ENCODE measurements at places on chromosomes 1 and 21.

DNA sequence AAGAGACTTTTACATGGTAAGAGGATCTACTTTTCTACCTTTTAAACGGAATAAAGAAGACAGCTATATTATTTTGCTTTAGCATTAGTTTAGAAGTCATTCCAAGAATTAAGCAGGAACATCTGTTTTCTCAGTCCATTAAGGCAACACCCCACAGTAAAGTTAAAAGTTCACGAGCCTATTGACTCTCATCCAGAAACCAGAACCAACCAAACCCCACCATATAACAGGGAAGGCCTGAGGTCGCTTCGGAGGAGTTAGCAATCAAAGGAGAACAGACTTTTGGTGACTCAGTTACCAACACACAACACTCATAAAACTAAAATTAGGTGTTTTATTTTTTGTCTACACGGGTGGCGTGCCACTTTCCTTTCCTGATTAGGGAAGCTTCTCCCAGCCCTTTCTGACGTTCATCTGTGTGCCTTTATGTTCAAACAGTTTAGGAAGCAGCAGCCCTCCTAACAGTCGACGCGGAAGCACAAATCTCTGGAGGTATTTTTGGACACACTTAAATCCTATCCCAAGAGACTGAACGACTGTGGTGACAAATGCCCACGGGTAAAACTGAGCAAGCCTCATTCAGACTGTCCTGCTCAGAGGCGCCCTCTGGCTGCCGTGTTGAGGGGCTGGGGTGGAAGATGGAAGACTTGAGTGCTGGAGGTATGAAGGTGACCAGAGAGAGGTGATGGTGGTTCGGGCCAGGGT lies 8.6 kb upstream of the PLA2G2C start:
- peak; percentile 76 for DNase-seq

DNA sequence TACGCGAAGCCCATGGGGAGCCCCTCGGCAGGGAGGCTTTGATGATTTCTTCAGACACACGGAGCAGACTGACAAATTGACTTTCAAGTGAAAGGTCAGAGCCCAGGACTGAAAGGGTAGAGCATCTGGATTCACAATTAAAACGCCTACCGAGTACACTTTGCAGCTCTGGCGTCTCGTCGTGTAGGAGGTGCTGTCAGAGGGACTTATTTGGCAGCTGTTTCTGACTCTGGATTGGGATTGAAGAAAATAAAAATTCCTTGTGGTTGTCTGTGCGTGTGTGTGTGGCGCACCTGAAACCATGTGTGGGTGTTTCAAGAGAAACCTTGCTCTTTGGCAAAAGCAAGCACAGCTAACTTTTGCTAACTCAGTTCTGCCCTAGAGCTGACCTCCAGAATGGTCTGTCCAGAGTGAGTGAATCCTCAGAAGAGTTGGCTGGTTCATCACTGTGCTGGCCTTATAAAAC lies 348.7 kb downstream of the HLX start:
- DNase-seq, result no peak

GRCh38 chr1:221772117-221772516 lies 30.2 kb upstream of the DUSP10 start:
- DNase-seq, result no peak

DNA sequence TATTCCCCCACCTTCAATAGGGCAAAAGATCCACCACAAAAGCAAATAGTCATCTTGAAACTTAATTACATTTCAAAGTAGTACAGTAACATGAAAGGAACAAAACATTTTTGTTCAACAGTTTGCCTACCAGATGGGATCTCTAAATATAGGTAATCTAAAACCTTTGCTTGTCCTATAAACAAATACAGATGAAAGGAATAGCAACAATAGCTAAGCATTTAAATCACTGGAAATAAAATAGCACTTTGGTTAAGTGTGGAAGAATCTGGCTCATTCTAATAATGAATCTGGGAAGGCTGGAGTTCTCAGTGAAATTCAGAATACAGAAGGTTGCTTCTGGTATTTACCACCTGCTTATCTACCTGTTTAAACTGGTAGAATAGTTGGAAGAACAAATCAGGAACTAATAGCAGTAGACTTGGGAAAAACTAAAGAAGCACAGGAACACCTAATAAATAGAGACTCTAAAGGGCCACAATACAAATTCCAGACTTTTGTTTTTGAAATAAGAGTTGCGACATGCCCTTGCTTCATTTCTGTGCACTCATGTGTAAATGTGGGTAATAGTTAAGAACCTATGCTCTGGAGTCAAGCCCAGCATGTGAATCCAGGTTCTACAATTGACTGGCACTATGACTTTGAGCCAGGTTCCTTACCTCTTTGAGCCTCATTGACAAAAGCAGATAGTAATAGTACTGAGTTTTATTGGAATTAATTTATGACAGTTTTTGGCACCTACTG lies 2.3 kb upstream of the LYPLAL1 start:
- DNase-seq, result no peak

GRCh38 chr1:165445388-165445787 lies 462 bp upstream of the RXRG start:
- DNase-seq, result no peak

- no peak for DNase-seq
Measured at GRCh38 chr1:15764269-15764764, 5.7 kb downstream of the FBLIM1 start.

GRCh38 chr1:166947398-166948043 lies 27.8 kb downstream of the ILDR2 start:
- no peak for DNase-seq

DNA sequence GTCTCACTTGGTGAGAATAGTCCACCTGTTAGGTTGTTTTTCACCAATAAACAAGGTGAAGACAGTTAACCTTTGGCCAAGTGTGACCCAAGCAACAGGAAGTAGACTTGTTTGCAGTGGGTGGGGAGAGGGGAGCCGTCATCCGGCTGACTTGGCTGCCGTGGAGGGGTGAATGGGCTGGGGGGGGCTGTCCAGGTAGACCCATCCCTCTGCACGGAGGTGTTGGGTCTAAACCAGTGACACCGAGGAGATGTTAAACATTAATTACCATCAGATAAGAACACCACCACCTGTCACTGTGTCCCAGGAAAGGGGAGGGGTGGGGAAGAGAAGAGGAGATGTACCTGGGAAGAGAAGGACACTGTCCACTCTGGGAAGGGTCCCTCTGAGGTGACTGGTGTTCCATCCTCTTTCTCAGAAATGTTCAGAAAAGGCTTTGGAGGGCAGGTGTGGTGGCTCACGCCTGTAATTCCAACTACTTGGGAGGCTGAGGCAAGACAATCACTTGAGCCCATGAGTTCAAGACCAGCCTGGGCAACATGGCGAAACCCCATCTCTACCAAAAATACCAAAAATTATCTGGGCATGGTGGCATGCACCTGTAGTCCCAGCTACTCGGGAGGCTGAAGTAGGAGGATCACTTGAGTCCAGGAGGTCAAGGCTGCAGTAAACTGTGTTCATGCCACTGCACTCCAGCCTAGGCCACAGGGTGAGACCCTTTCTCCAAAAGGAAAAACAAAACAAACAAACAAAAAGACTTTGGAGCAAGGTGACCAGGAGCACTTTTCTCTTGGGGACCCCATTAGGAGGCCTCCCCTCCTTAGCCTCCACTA lies 6.7 kb upstream of the MYOM3 start:
- DNase-seq, result no peak

DNA sequence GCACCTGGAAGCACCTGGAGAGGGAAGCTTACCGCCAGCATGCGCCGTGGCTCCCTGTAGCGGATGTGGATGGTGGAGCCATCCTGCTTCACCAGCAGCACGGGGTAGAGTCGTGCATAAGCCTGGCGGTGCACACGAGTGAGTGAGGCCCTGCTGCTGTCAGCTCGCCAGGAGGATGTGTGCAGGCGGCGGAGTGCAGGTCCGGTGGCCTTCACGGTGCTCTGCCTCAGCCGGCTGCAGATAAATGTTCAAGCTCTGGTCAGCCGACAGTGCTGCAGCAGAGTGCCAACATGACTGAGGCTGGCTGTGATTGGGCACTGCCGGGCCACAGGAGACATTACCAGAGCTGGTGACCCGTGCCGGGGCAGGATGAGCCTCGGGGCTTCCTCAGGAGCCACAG lies 1.5 kb downstream of the MRPL55 start:
- DNase-seq, result no peak

DNA sequence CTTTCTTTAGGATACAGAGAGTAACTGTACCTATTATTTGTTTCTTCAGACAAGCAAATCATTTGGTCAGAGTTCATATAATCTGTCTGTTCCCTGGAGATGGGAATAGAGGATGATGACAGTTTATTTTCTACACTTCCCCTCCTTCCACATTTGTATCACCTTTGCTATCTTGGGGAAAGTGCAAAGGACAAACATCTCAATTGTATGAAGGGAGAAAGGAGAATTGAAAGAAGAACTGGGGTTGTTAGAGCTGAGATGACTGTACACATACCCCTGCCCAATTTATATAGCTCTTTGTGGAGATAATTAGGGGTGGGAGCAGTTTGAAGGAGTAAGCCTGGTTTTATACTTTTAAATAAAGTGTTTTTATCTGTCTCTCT lies 14.0 kb downstream of the POLR3GL start:
- DNase-seq, result no peak

- DNase-seq, result no peak
Measured at GRCh38 chr1:68644504-68644903, 147.6 kb upstream of the DEPDC1 start.

GRCh38 chr1:173995475-173995874 lies 26.7 kb downstream of the RC3H1 start:
- no peak for DNase-seq

- no peak for DNase-seq
Measured at GRCh38 chr1:109482791-109483671, 674 bp upstream of the ATXN7L2 start.

DNA sequence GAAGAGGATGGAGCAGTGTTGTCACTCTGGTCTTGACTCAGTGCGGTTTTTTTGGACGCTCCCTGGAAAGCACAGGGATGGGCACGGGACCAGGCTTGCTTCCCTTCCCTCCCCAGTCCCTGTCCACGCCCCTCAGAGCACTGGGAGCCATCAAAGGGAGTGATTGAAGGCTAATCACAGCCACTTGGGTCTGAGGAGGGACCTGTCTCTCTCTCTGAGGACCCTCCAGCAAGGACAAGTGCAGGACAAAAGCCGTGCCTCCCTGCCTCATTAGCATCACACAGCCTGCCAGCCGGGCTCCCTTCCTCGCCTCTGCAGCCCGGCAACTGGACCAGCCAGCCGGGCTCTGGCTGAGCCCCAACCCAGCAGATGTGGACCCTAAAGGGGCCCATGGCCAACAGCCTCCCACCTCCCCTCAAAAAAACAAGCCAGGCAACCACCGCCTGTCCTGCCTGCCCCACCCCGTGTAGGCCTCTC lies 18.6 kb upstream of the PDZK1IP1 start:
- no peak for DNase-seq

GRCh38 chr1:40870135-40870728 lies 8.1 kb upstream of the CITED4 start:
- no peak for DNase-seq

DNA sequence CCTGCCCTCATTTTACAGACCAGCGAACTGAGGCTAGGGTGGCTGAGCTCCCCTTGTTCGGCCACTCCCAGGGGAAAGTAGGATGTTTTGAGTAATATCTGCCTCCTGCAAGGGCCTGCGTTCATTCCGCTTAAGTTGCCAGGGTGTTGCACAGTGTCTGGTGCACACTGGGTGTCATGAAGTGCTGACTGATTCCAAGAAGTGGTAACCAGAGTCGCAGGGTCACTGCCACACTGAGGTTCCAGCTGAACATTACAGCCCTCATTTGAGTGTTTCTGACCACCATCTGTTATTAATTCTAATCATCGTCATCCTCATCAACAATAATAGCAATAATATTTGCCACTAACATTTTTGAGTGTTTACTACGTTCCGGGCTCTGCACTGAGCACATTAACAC lies 250.6 kb downstream of the KAZN start:
- no peak for DNase-seq

- no peak for DNase-seq
Measured at GRCh38 chr1:244012202-244012601, 38.9 kb upstream of the ZBTB18 start.

DNA sequence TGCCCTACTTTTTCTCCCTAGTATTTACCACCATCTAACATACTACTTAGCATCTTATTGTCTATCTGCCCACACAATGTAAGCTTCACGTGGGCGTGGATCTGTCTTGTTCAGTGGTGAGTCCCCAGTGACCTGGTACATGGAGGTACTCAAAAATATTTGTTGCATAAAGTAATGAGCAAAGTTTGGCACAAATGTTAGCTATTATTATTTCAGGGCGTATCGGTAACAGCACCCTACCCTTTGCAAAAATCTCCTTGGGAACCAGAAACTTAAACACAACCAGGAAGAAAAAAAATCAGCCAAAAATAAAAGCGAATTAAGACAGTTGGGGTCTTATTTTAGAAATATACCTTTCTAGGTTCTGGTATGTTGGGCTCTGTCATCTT lies 454 bp upstream of the NENF start:
- peak; percentile 49 for DNase-seq

GRCh38 chr1:214404154-214404553 lies 123.2 kb downstream of the SMYD2 start:
- no peak for DNase-seq

DNA sequence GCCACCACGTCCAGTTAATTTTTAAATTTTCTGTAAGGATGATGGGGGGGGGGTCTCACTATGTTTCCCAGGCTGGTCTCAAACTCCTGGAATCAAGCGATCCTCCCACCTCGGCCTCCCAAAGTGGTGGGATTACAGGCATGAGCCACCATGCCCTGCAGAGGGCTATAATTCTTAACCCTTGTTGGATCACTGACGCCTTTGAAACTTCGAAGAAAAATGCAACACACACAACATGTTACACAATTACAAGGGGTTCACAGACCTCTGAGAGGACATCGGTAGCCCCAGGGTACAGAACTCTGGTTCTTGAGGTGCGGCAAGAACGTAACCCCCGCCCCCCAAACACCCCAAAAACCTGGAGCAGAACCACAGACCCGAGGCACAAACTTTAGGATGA lies 8.4 kb upstream of the LUZP1 start:
- no peak for DNase-seq

- DNase-seq, result peak; percentile 52
Measured at GRCh38 chr1:242017580-242018233, 18.8 kb upstream of the MAP1LC3C start.

DNA sequence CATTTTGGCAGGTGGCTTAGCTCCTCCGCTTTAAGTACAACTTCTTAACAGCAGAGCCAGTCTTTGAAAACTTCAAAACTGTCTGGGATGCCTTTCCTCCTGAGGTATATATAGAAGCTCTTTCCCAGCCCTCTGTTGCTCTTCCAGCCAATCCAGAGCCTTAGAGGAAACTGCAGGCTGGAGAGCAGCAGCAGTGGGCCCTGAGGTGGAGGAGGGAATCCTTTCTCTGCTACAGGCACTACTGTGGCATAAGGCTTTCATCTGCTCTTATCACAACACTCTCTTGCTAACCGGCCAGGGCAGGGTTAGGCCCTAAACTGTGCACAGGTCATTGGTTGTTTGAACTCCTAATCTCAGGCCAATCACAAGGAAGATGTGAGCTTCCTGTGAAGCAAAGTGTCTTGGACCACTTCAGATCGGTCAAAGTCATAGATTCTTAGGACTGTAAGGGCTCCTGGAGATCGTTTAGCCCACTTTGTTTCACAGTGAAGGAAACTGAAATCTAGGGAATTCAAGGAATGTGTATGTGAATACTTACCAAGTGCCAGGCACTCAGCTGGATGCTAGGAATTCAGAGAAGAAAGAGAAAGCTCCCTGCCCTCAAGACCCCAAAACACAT lies at the start of gene RGS5:
RGS5 (minus strand) TSS at position 84 of the 619 bp plus-strand sequence; CDS start at position 3, 81 bp downstream.
- no peak for DNase-seq

Data from erythroblast (primary cell).